ENCODE measurements at places on chromosomes 16 and 17.
A peak's percentile ranks its signal among the peaks of the same experiment; 100 is the strongest.

GRCh38 chr17:58533616-58534188 lies 19.3 kb upstream of the MTMR4 start:
- DNase-seq: peak; percentile 61

DNA sequence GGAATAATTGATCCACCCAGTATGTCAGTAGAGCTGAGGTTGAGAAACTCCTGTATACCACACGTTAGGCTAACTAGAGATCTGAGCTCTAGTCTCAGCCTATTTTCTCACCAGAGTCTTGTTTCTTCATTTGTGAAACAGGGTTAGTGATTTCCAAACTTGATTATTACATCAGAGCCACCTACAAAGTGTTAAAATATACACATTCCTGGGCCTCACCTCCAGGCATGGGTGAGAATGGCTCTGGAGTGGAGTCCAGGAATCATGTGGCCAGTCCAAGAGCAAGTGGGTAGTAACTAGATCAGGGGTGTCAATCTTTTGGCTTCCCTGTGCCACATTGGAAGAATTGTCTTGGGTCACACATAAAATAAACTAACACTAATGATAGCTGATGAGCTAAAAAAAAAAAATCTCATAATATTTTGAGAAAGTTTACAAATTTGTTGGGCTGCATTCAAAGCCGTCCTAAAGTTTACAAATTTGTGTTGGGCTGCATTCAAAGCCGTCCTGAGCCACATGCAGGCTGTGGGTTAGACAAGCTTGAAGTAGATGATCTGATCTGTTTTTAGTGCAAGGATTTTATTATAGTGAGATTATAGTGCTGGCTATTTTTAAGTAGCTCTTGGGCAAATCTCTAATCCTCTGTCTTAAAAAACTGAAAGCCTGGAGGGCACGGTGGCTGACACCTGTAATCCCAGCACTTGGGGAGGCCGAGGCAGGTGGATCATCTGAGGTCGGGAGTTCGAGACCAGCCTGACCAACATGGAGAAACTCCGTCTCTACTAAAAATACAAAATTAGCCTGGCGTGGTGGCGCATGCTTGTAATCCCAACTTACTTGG lies 20.4 kb downstream of the PRCD start:
- DNase-seq: no peak

GRCh38 chr16:87470332-87470731 lies 22.5 kb downstream of the ZCCHC14 start:
- no peak for DNase-seq

DNA sequence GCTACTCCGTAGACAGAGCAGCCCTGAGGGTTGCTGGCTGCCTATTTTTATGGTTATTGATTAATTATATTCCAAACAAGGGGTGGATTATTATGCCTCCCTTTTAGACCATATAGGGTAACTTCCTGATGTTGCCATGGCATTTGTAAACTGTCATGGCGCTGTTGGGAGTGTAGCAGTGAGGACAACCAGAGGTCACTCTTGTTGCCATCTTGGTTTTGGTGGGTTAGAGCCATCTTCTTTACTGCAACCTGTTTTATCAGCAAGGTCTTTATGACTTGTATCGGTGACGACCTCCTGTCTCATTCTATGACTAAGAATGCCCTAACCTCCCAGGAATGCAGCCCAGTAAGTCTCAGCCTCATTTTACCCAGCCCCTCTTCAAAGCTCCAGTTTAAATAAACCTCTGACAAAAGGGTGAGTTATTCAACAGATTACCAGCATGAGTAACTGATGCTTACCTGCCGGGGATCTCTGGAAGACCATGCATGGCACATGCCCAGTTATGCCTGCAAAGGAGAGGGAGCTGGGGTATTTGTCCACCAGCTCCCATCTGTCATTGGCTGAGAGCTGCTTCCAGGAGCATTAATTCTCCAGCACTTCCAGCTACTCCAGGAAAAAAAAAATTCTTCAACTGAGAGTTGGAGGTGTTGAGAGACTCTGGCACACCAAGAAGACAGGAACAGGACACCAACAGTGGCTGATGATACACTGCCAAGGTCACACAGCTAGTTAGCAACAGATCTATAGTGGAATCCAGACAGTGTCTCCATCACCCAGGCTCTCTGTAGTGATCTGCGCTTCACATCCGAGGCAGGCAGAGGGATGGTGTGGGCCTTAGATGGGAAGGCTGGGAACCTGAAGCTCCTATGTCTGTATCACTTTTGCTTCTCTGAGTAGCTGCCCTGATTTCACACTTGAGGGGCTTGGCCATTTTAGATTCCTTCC lies 36.6 kb upstream of the IL21R start:
- no peak for DNase-seq

- DNase-seq: peak; percentile 28
Measured at GRCh38 chr16:57628008-57628781, at the start of gene ADGRG1. Gene ADGRG1 (plus strand): TSS chr16:57628630. CDS start chr16:57650288, 21,658 bp downstream.

DNA sequence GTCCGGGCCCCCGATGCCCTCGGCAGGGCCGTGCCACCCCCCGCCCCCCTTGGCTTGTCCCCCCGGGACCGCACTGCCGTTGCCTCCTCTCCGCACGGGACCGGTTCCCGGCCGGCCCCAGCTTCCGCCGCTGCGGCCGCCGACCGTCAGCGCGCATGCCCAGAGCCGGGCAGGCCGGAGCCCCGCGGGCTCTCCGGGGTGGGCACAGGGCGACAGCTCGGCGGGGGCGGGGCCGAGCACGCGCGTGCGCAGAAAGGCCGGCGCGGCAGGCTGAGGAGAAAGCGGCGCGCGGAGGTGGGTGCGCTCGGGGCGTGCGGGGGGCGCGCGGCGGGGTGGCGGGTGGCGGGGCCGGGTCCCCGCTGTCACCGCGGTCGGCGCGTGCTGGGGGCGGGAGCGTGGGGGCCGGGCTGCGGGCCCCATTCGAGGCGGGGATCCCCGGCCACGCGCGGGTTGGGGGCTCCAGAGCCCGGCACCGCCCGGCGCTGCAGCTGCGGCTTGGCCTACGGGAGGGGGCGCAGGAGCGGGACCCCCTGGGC lies at the start of gene TBC1D24:
TSS of gene TBC1D24 (plus strand) at position 251 of the 536 bp plus-strand sequence. CDS start 21,022 bp downstream, outside the sequence.
- DNase-seq: peak; percentile 79
